Endothelial cell (in vitro differentiated cells): ENCODE measurements at places on chromosomes 16 and 17.

DNA sequence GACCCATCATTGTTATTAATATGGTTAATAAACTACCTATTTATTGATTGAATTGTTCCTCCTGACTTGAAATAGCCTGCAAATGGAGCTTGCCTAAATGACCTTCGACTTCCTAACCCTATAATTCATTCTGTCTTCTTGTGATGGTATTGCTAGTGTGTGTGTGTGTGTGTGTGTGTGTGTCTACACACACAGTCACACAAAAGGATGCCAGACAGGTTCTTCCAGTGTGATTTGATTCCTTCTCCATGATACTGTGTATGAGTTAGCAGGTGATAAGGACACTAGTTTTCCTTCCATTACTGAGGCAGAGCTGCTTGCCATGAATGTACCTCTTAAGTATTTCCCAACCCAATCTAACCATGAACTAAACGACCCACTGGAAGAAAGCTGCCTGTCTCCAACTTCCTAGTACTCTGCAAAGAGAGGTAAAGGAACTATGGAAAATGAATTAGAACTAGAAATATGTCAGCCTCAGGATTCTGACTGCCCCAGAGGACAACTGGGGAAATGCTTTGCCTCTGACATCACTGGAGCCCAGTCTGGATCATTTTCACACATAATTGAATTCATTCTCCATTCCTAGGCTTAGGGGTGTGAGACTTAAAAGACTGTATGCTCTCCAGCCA, 3.5 kb upstream of the CDC6 start:
- no peak for DNase-seq

GRCh38 chr17:16937431-16937830, 34.5 kb downstream of the TNFRSF13B start:
- no peak for DNase-seq

DNA sequence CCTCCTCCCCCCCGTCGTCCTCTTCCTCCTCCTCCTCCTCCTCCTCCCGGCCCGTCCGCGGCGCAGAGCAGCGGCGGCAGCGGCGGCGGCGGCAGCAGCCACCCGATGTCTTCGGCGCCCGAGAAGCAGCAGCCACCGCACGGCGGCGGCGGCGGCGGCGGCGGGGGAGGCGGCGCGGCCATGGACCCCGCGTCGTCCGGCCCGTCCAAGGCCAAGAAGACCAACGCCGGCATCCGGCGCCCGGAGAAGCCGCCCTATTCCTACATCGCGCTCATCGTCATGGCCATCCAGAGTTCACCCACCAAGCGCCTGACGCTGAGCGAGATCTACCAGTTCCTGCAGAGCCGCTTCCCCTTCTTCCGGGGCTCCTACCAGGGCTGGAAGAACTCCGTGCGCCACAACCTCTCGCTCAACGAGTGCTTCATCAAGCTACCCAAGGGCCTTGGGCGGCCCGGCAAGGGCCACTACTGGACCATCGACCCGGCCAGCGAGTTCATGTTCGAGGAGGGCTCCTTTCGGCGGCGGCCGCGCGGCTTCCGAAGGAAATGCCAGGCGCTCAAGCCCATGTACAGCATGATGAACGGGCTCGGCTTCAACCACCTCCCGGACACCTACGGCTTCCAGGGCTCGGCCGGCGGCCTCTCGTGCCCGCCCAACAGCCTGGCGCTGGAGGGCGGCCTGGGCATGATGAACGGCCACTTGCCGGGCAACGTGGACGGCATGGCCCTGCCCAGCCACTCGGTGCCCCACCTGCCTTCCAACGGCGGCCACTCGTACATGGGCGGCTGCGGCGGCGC, at the start of gene FOXF1:
FOXF1 (plus strand) TSS at position 63 of the 797 bp plus-strand sequence; CDS start at position 106, 43 bp downstream.
- DNase-seq: no peak

DNA sequence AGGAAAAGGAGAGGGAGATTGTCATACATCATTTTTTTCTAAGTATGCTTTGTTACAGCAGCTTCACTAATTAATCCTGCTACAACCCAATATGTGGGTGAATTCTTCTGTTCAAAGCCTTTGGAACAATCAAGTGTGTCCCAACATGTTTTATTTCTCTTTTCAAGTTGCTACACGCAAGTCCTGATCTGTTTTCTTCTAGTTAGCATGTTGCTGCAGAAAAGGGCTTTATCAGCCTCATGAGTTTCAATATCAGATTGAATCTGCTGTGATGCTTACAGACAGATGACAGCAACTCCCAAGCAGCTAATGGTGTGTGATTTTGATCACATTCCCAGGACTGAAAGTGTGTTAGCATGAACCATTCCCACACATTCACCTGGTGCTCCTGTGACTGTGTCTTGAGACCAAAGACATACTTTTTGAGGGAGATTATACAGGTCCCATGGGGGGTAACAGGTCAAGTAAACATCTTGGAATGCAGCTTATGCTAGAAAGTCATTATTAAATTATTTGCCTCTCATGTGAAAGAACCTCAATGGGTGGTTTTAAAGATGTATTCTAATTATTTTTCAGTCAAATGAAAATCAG, 96.9 kb upstream of the KCNJ16 start:
- DNase-seq: no peak

DNA sequence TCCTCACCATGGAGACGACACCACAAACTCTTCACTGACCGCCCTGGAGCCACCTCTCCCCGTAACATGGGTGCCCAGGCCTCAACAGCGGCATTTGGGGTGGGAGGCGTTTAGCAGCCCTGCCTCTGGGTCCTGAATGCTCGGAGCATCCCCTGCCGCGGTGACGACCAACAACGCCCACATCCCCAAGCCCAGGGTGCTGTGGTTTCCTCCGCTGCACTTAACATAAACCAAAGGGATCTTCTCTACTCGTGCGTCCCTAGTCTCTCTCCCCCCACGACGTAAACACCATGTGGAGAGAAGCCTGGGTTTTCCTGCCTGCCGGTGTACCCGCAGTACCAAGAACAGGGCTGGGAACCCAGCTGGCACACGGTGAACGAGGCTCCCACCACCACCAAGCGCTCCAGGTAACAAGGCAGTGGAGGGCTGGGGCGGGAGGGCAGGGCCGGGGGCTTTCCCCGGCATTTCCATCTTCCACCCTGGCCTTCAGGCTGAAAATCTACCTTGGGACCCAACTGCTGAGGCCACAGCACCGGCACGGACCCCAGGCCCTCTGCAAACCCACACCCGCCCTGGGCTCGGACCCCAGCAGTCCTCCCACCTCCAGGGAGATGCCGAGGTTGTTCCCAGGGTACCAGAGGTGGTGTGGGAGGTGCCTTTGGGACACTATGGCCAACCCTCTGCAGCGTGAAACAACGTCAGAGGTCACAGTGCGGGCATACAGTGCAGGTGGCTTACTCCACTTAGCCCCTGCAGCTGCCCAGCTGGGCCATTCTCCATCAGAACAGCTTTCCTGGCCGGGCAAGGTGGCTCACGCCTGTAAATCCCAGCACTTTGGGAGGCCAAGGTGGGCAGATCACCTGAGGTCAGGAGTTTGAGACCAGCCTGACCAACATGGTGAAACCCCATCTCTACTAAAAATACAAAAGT, 54.3 kb downstream of the TIMM22 start:
- no peak for DNase-seq

DNA sequence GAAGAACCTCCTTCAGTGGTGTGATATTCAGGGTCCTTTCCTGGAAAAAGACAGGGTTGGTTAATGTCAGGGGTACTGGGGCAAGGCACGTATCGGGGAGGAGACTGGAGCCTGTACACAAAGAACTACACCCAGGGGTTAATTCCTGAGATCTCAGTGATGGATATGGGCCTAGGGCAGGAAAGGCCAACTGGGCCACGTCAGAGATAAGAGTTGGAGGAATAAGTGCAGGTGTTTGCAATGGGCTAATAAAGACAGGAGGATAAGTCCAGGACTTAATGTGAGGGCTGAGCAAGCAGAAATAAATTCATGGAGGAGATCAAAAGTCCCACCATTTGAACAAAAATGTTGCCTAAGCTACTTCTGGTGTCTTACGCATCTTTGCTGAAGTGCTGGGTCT, 10.4 kb upstream of the HERPUD1 start:
- DNase-seq: no peak

GRCh38 chr17:59825533-59826322, 67.0 kb downstream of the TUBD1 start:
- no peak for DNase-seq

DNA sequence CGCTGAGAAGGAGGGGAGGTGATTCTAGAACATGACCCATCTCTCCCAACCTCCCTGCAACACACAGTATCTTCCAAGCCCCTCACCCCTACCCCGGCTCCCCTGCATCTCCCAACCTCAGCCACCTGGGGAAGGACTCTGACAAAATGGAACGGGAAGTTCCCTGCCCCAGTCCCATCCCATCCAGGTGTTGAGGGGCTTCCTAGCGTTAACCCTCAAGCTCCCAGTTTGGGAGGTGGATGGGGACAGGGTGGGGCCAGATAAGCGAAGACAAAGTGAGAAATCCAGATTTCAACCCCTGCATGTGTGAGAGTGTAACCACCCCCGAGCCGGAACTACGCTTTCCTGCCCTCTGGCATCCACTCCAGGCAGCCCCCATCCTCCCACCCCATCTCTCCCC, 1.8 kb downstream of the ZSCAN10 start:
- no peak for DNase-seq

DNA sequence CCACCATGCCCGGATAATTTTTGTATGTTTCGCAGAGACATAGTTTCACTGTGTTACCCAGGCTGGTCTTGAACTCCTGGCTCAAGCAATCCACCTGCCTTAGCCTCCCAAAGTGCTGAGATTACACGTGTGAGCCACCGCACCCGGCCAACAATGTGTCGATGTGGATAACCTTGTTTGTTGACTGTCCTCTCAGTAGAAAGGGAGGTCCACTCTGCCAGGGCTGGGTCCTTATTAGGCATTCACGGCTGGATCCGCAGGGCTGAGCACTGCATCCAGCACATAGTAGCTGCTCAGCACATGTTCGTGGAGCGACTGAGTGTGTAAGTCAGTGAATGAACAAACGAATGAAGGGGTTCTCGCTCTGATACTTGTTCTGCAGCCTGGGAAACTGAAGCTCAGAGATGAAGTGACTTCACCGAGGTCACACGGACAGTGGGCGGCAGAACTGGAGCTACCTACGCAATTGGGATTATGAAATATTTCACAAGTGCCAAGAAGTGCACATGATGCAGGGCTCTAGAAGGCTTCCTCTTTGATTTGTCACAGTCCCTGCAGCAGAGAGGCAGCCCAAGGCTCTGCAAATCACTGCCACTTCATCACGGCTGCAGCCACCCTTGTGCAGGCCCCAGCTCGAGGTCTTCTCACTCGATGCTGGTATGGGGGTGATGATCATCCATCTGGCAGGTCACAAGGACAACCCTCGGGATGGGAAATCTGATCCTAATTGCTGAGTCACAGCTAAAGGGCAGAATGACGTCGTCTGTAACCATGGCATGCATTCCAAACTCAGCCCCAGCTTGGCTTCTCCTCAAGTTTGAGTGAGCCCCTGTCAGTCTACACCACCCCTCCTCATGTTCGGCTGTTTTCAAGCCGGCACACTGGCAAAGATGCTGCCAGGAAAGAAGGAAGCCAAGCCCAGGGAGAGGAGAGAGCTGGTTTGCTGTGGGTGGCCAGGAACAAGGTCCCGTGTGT, 28.0 kb upstream of the SNN start:
- no peak for DNase-seq

- DNase-seq: no peak
Observed at GRCh38 chr16:27285676-27286196, 17.2 kb upstream of the NSMCE1 start.

GRCh38 chr17:39867880-39868553, at the start of gene ZPBP2:
Gene ZPBP2 (plus strand): TSS chr17:39868202. CDS start chr17:39868355, 153 bp downstream.
- DNase-seq: no peak

DNA sequence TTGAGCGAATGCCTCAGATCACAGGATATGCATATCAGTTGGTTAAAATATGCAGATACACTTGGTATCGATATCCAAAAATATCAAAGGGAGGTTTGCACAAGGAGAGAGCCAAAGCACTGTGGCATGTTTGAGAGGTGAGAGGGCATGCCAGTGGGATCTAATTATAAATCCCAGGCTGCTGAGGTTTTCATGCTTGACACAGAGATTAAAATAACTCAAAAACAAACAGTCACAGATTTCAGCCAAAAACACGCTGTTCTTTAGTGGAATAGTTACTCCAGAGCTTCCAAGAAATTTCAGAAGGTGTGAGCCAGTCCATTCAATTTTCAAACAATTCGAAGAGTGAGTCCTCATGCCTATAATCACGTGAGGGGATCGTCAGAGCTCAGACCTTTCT, 477.9 kb downstream of the SOX9 start:
- DNase-seq: no peak

GRCh38 chr16:68499006-68499405, 40.1 kb upstream of the ZFP90 start:
- no peak for DNase-seq

GRCh38 chr16:85583491-85584181, 29.5 kb upstream of the GSE1 start:
- no peak for DNase-seq

- peak; percentile 79 for DNase-seq
Observed at GRCh38 chr16:68704232-68704867, 32.7 kb upstream of the CDH1 start.

DNA sequence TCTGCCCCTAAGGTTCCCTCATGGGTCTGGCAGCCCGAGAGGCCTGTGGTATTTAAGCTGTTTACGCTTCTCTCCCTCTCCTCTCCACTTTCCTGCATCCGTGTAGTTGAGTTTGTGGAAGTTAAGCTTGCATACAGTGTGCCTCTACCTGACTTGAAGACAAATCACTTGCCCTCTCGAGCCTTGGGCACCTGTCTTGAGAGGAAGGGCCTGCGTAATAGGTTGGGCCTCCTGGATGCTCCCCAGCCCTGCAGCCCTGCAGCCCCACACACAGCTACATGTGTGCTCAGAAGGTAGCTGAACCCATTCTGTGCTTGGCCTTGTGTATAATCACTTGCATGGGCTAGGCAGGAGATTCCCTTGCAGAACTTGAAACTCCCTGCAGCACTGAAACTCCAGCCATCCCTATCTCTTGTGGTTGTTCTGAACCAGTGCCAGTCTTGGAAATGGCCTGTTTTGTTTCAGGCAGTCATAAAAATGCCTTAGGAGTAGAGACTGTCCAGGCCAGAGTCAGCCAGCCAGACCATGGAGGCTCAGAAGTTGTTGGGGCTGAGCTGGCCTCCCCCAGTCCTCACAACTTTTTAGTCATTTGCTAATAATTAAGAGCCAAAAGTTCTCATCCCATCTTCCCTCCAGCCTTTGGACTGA, 134.6 kb downstream of the CLEC16A start:
- no peak for DNase-seq

- DNase-seq: peak; percentile 74
Observed at GRCh38 chr16:28321700-28322411, 29.5 kb downstream of the SBK1 start.

- DNase-seq: no peak
Observed at GRCh38 chr16:80743772-80744171, 60.6 kb downstream of the CDYL2 start.

- no peak for DNase-seq
Observed at GRCh38 chr17:13584701-13585080, 17.0 kb downstream of the HS3ST3A1 start.

GRCh38 chr17:45241328-45242028, 19.8 kb downstream of the FMNL1 start:
- DNase-seq: peak; percentile 47
